ENCODE measurements at places on chromosomes 6 and 20. TPM values are rescaled to one million over a fixed set of nuclear protein-coding genes. Genes with fewer than 3 reads are reported as not detected.

DNA sequence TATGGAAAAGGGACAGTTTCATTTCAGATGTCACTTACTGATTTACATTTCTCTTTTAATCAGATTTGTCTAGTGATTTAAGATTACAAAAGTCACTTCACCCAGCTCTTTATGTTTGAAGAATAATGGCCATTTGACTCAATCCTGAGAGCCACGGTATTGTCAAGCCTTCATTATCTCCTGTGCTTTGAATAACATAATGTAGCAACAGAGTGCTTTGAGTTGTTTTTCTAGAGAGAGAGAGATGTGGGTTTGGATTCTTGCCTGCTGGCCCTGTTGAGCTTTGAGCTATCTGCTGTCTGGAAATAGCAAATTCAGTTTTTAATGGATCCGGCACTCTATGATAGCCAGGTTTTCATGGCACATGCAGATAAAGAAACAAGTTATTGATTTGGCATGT, 478.4 kb upstream of the SOX4 start:
- DNase-seq = no peak

DNA sequence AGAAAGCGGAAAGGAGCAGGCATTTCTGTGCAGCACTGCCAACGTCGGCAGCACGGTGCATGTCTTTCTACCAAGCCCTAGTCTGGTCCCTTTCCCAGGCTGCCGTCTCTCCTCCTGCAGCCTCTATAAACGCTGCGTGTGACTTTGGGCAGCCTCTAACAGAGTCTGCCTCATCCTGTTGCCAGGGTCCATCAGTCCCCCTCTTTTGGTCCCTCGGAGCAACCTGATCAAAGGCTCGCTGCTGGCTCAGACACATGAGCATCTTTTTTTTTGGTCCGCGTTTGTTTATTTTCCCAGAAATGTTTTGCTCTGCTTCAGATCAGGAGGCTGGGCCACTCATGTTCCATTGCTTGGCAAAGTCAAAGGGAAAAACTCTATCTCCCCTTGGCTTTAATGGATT, 166.8 kb upstream of the CST7 start:
- DNase-seq = peak; percentile 26

- DNase-seq = no peak
These were observed 55.8 kb downstream of the KIF6 start for GRCh38 chr6:39669207-39669972.

The PCMT1 gene
- total RNA-seq = 28.7 TPM

The NT5E gene
- 2.5 TPM for total RNA-seq
